ENCODE measurements at places on chromosomes 13 and 19. TPM values are rescaled to one million over a fixed set of nuclear protein-coding genes. Genes with fewer than 3 reads are reported as not detected.
A peak's percentile ranks its signal among the peaks of the same experiment; 100 is the strongest.

RFPL4A gene
- total RNA-seq = not detected

B3GNT3 gene
- not detected for total RNA-seq

GRCh38 chr19:5288347-5288739 lies 52.3 kb downstream of the PTPRS start:
- no peak for DNase-seq

FBXO27 gene
- total RNA-seq = not detected

TMC4 gene
- not detected for total RNA-seq

DNA sequence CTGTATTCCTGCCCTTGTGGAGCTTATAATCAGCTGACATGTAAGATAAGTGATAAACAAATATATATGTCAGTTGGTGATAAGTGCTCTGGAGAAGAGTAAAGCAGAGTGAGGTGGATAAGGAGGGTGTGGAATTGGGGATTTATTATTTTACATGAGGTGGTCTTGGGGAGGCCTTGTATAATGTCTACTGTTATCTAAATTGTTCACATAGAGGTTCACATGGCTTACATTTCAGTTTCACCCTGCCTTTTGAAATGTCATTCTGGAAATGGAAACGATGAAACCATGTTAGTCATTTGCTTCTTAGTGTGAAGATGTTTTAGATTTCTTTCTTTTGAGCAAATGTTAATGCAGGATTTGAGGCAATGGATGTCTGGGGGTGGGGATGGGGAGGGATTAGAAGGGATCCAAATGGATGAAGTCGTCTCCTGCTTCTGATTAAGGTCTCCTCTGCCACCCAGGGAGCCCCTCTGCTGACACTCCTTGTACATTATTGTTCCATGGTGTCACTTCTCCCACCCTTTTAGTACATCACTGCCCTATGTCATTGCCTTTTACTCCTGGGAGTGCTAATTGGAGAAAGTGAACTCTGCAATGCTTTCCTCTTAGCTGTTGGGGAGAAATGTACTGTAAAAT lies 14.0 kb downstream of the B3GLCT start:
- DNase-seq = no peak

ZNF723 gene
- total RNA-seq = not detected

TMEM145 gene
- total RNA-seq = not detected

DNA sequence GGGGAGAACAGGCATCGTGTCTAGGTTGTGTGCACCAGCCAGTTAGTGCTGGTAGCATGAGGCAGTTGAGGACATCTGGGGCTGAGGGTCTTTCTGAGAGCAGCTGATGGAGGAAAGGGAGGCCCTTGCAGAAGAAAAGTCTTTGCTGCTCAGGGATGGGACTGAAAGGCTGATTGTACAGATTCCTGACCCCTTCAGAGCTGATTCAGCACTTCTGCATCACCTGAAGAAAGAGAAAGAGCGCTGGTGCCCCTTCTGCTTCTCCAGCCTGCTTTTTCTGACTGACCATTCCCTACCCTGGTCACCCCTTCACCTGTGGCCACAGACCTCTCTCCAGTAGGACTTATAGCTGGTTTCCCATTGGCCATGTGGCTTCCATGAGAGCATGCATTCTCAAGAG lies 476.2 kb downstream of the TSHZ3 start:
- no peak for DNase-seq

DNA sequence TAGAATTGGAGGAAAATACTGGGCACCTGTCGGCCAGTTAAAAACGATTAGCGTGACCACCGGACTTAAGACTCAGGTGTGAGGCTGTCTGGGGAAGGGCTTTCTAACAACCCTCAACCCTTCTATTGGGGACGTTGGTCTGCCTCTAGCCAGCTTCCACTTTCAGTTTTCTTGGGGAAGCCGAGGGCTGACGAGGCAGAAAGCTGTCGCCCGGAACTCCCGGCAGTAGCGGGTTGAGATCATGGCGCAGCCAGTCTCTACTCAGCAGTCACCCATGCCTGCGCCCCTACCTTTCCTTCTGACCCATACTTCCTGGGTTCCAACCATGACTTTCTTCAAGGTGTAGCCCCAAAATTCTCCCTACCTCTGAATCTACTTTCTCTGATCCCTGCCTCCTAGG lies 1424.1 kb downstream of the SLITRK1 start:
- no peak for DNase-seq

ZNF135 gene
- 10.0 TPM for total RNA-seq

- no peak for DNase-seq
Observed at GRCh38 chr13:76971851-76972829, 19.7 kb upstream of the CLN5 start.

GRCh38 chr19:55676383-55676782 lies 1.4 kb downstream of the EPN1 start:
- DNase-seq = no peak

NLRP9 gene
- not detected for total RNA-seq

DNA sequence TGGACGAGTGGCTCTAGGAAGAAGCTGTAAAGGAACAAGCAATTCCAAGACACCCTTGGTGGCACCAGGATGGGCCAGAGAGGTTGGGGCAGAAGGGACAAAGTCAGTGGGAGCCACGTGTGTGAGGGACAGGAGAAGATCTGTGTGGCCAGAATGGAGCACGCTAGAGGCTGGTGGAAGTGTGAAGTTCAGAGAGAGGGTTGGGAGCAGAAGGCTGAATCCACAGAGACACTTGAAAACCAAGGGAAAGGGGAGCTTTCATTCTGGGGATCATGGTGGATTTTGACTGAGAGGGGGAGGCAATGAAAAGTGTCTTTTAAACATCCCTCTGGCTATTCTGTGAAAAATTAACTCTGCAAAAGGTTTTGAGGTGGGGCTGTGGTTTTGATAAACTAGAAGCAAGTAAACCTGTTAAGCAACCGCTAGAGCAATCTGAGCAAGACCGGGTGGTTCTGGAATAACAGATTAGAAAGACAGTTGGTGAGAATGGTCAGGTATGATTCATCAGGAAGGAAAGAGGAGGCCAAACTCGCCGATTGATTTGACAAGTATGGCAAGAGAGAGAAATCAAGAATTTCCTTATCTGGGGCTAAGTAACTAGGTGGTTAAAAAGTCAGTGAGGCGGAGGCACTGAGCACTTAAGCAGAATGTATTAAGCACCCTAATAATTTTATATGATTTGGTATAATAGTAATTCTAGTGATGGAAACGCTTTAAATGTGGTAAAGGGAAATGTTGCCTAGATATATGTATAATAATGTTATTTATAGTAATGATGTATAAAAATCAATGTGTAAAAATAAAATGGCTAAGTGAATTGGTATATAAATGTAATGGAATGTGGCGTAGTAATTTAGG lies 140.0 kb downstream of the MYO16 start:
- no peak for DNase-seq

DNA sequence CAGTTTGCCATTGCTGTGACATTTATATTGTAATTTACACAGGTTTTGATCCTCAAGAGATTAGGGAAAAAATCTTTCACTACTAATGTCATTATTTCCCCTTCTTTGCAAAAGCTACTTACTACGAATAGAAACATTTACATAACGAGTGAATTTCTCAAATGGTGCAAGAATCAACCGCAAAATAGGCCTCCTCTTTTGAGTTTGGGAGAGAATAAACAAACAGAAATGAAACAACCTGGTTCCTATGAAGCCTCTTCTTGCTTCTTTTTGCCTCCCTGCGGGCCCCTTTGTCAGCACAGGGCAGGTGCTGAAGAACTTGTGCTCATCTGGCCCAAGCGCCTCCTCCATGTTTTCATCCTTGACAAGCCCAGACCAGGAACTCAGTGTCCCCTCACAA lies 10.1 kb upstream of the GJA3 start:
- no peak for DNase-seq

DNA sequence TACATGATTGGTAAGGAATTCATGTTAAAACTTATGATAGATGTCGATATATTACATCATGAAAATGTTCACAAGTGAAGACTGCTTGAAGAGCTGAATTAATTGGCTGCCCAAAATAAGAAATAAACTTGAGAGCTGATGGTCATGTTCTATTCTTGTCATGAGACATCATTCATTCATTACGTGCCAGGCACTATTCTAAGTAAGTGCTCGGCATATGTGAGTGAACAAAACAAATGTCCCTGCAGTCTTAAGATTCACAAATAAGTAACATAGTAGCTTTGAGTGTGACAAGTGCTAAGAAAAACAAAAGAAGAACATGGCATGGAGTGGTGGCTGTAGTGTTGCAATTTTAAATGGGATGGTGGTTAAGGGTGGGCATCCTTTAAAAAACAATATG lies 329.3 kb downstream of the SUCLA2 start:
- no peak for DNase-seq

ATP8B3 gene
- total RNA-seq = 5.1 TPM

DNA sequence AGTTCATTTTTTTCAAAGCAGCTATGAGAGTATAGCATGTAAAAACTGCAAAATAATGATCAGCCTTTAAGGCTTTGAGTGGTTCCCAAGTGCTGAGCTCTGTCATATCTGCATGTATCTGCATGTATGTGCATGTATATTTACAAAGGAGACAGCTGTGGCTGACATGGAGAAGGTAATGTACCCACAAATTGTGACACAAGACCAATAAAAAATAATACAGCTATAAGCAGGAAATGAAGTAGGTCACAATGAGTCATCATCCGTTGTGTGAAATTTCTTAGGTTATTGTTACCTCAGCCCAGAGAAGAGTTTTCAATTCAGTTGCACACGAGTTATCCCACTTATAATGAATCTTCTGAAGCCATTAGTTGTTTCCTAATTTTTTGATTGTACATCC lies 60.9 kb upstream of the MED4 start:
- DNase-seq = no peak

- DNase-seq = peak; percentile 75
Observed at GRCh38 chr19:50328224-50328872, 829 bp downstream of the KCNC3 start.

DNA sequence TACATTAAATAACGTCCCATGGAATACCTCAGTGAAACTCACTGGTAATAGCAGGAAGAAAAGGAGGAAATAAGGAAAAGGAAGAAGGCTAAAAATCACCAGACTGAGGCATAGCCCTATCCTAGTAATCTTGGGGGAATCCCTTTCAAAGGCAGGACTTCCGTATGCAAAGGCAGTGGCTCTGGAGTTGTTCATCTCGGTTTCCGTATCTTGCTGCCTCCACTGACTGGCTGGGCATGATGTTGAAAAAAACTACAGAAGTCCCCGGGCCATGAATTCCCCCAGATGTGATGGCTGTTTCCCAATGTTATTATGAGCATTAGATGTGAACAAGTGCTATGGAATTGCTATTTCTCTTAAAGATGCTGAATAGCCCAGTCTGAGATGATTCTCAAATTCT lies 5.5 kb downstream of the FPR2 start:
- DNase-seq = no peak

DNA sequence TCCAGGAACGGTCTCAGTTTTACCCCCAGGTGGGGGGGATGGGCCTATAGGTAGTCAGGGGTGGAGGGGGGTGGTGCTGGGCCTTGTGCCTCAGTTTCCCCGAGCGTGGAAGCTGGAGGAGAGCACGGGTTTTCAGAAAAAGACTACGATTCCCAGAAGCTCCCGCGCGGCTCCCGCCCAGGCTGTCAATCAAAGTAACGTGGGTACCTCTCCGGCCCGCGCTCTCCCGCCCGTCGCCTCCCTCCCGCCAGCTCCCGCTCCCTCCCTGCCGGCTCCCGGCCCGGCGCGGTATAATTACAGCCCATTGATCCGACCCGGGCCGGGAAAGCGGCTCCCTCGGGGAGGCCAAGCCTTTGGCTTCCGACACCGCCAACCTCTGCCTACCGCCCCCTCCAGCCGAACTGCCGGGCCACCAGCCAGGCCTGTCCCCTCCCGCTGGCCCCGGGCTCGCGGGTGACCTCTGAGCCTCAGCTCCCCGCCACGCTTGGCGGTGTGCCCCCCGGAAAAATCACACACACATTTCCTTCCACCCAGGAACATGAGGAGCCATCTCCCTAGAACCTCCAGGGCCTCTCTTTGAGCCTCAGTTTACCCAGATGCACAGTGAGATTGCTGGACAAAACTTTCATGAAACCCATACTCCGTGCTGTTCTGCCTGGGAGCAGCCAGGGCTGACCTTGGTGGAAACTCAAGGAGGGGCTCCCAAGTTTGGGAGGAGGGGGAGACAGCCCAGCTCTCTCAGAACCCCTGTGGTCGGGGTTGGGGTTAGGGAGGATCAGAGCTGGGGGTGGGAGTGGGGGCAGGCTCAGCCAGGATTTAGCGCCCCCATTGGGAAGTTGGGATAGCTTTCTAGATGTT lies 7.3 kb upstream of the TLE2 start:
- DNase-seq = peak; percentile 91

DNA sequence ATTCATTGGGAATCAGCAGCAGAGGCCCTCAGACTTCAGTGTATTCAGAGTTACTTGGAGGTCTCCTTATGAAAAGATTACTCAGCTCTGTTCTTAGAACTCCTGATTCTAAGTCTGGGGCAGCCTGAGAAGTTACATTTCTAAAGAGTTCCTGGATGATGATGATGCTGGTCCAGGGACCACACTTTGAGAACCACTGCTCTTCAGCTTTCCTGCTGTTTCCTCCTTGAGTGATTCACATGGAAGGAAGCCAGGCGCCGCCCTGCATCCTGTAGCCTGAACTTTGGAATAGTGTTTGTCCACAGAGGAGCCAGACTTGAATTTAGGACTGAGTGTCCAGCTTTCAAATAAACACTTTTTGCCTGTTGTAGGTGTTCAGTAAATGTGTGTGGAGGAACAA lies 2.9 kb downstream of the CEBPG start:
- no peak for DNase-seq

DNA sequence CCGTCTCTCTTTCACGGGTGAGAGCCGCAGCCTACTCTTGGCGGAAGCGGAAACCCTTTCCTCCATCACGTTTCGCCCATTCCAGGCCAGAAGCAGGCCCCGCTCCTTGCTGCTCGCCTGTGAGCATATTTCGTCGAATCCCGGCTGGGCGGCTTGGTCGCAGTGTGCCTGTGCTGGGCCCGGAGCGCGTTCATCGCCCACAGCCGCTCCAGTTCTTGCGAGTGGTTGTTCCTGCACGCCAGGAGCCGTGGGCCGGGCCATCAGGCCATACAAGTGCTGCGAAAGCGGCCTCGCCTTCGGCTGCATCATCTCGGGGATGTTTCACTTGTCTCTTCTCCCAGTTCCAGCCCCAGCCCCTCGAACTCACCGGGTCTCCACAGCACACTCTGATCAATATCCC lies 65.0 kb downstream of the ZNF627 start:
- no peak for DNase-seq

GPC5 gene
- total RNA-seq = 0.17 TPM

- no peak for DNase-seq
Observed at GRCh38 chr19:18494267-18494607, 27.6 kb downstream of the ELL start.

GRCh38 chr13:20295956-20296355 lies 63.8 kb upstream of the GJB6 start:
- DNase-seq = no peak

GRCh38 chr13:33235564-33235963 lies 50.0 kb downstream of the STARD13 start:
- DNase-seq = no peak

SCEL gene
- total RNA-seq = not detected

- no peak for DNase-seq
Observed at GRCh38 chr19:41696402-41697197, 8.5 kb upstream of the CEACAM7 start.

FGF22 gene
- 2.9 TPM for total RNA-seq
